ENCODE measurements at places on chromosomes 5 and 9.

DNA sequence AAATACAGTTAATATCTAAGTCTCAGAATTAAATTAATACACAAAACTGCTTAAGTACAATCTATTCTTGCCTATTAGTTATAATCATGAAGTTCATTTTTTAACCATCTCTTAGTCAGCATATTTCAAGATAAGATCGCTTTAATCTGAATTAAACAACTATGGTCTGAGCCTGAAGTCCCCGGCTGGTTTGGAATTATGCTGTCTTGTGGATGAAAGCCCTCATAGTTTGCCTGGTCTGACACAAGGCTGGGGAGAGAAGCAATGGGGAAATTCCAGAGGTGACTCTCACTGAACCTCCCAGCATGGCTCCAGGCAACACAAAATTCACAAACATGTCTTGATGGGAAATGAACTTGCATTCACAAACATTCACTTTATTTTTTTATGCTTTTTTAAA is 28.0 kb upstream of the GRAMD2B start:
- DNase-seq: no peak

- no peak for DNase-seq
Observed at GRCh38 chr9:8924562-8924961, 1125.0 kb upstream of the DMAC1 start.

GRCh38 chr5:95728494-95729114 is 2.5 kb upstream of the RHOBTB3 start:
- DNase-seq: no peak

DNA sequence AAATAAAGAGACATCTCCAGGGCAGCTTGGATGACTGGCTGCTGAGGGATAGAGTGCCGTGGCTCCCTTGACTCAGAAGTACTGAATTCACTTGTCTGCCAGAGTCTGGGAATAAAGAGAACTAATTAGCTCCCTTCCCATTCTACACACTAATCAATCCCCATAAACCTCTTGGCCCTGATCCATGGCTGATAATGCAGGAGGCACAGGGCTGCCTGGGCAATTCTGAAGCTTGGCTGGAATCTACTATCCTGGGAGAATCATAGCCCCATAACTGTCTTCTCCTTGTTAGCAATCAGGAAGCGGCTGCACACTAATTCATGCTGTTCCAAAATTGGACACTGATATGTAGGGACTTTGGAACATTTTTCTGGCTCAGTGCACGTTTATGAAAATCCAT is 197.7 kb downstream of the PTTG1 start:
- DNase-seq: no peak

GRCh38 chr5:118303296-118303695 is 685.1 kb downstream of the DTWD2 start:
- DNase-seq: no peak

DNA sequence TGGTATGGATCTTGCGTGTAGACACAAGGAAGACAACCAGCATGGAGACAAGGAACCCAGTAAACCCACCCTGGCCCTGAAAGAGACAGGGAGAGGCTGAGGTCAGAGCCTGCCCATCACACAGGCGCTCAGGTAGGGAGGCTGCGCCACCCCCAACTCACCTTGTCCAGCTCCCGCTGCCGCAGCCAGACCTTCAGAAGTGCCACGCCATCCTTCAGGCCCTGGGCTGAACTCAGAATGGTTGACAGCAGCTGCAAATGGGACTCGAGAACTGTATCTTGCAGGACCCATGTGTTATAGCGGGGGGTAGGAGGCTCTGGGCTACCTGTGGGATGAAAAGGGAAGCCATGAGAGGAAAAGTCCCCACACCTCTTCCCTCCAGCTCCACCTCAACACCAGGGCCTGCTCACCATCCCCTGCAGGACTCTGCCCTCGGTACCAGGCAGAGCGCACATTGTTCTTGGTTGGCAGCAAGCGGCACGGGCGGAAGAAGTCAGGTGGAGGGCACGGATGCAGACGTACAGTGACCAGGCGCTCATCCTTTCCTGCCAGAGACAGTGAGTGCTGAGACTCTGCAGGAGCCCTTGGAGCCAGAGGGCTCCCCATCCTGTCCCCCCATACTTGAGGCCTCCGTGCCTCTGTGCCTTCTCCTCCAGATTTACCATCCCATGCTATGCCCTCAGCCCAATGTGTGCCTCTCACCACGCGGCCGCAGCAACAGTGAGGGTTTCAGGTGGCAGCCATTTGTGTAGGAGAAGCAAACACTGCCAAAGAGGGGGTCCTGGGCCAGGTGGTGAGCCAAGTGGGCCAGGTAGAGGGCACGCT is 4.7 kb downstream of the NOL6 start:
- DNase-seq: no peak

- DNase-seq: no peak
Observed at GRCh38 chr5:131224387-131225201, 39.3 kb upstream of the CDC42SE2 start.

GRCh38 chr9:15944341-15944740 is 391.5 kb downstream of the CCDC171 start:
- DNase-seq: no peak

DNA sequence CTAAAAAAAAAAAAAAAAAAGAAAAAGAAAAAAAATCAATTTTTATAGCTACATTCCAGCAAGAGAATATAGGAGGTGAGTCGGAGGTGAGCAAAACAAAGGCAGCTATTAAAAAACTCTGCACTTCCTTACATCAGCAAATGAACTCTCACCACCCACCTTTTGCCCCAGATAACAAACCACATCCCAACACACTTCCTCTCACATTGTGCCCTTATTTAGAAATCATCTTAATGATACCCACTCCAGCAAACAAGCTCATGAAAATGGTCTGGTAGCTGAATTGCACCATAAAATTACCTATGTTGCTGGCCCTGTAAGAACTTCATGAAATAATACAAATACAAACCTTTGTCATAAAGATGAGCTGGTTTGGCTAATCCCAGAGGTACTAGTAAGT is 82.9 kb downstream of the CEMIP2 start:
- DNase-seq: peak; percentile 2

DNA sequence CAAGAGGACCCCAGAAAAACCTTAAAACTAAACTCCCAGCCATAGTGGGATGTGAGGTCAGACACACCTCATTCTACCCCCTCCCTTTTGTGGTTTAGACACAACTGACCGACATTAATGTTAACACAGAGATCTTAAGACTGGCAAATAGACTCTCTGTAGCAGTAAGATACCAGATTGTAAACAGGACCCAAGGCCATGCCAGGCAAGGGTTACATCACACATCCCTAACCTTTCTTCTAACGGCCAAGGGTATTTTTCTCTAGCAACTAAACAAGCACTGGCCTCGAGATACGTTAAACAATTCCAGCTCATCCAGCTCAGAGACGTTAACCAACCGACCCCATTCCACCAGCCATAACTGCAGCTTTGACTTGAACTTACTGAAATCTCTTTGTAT is 38.8 kb downstream of the NSUN2 start:
- DNase-seq: no peak

- DNase-seq: no peak
Observed at GRCh38 chr5:113212244-113212920, 222.4 kb downstream of the TSSK1B start.

GRCh38 chr5:103260951-103261350 is 2.4 kb downstream of the MACIR start:
- DNase-seq: no peak

DNA sequence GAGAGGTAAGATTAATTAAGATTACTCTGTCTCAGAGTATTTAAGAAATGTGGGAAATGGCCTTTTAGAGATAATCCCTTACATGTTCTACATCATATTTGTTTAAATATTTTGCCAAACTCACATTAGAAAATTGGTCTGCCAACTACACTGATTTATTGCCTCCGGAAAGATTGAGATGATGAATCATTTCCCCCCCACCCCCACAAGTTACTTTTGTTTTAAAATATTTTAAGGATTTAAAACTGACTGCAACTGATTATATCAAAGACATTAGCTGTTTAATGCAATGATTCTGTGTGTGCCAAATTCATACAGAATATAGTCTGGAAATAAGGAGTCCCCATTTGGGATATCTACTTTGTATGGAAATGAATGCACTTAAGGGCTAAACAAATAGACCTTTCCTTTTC is 674.4 kb downstream of the PRR16 start:
- no peak for DNase-seq

- DNase-seq: no peak
Observed at GRCh38 chr9:89538871-89539270, 41.0 kb upstream of the SEMA4D start.

- DNase-seq: no peak
Observed at GRCh38 chr5:55681301-55681700, 30.8 kb downstream of the SLC38A9 start.

GRCh38 chr9:14096258-14096922 is 217.6 kb downstream of the NFIB start:
- no peak for DNase-seq

DNA sequence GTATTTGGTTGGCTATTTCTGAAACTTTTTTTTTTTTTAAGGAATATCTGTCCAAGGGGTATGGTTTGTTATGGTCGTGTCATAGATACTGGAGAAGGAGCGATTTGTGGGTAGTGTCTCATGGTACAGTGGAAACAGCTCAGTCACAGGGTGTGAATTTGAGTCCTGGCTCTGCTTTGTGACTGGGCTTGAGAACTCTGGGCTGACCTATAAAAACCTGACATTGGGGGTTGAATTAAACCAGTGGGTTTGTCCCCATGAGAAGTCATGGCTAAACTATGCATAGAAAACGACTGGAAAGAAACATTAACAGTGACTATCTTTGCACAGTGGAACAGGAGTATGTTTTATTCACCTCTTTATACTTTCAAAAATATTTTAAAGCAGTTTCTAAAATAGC is 54.7 kb downstream of the MACROH2A1 start:
- no peak for DNase-seq

DNA sequence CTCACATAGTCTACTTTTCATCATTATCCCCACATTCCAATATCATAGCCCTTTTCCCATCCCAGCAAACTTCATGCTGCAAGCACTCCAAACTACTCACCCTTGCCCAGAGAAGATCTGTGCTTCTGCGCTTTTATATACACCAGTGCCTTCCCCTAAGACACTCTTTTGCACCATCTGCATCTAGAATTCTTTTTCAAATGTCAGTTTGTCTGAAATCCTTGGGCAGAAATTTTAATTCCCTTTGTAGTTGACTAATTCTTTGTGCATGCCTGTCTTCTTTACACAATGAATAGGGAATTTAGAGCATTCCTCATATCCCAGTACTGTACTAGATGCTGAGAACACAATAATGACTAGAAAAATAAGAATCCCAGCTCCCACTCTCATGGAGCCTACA is 298.9 kb downstream of the KCNN2 start:
- no peak for DNase-seq

DNA sequence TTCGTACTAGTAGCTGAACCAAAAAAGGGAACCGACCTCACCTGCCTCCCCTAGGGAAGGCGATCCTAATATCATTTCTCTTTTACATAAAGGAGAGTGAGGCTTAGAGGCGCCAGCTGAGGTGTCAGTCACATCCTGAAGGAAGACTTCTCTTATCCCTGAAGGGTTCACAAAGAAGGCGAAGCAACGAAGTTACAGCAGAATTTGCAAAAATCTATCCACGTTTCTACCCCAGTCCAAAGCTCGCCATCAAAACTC is 598 bp upstream of the KIAA1191 start:
- no peak for DNase-seq

DNA sequence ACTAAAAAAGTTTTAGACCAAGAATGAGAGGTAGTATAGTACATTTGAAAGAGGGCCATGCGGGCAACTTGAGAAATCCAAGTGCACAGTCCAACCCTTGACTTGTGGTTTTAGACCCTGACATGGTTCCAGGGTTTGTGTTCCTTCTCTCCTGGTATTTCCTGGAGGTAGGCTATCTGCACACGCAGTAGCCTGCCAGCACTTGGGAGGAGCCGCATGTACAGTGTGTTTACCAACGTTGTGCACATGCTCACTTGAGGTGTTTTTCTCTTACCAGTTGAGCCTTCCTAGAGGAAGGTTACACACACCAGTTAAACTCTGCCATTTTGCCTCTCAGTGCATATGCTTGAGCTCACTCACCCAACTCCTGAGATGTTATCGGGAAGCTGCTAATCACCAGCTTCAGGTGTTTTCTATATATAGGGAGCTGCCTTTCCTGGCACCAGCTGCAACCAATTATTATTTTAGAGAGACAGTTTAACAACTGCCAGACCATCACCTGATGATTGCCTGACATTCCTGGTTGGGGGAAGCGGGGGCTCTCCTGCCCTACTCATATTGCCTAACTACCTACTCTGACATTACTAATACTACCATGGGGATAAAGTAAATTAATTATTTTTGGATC is 593.4 kb upstream of the TUSC1 start:
- no peak for DNase-seq

GRCh38 chr5:55985181-55985580 is 9.6 kb downstream of the IL6ST start:
- DNase-seq: no peak

- DNase-seq: no peak
Observed at GRCh38 chr5:34487159-34487879, 168.8 kb upstream of the RAI14 start.

DNA sequence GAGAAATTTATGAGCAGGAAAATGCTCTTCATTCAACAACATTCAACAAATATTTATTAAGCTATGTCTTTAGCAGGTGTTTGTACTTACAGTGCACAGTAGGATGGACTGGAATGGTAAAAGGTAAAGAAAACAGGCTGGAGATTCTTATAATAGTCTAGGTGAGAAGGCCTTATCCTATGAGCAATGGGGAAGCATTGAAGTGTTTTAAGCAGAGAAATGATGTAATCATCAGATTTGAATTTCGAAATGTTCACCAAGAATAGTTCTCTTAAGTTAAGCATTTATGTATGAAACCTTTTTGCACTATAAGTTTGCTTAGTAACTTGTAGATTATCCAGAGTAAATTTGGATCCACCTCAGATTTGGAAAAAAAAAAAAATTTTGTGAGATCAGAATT is 209.3 kb downstream of the NR3C1 start:
- DNase-seq: no peak

DNA sequence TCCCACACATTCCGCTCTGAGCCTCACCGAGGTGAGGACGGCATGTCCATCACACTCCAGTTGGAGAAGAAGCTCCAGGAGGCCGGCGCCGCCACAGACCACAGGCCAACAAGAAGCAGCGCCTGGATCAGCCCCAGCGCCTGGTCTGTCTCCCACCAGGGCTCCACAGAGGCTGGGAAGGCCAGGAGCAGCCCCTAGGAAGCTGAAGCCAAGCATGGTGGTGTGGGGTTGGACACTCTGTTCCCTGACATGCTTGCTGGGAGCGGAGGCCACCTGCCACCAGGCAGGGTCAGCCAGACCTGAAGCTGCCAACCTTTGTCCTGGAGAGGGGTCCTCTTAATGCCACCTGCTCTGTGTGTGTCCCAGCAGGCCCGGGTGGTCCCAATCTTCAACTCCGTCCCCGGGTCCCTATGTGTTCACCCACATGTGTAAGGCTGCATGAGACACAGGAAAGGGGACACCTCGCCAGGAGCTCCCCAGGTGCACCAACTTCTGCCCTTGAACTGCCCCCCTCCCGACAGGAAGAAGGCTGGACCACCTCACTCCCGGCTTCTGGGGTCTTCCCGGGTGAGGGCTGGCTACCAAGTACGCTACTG is 140.1 kb upstream of the PPP1R26 start:
- DNase-seq: no peak

Measured in stimulated activated CD8-positive, alpha-beta memory T cell treated with anti-CD3 and anti-CD28 coated beads, Interleukin-4, amount 100 ng/mL, for 1 hour (primary cell).